ENCODE measurements at places on chromosomes 11 and 22.

GRCh38 chr11:111422494-111423249 lies 43.6 kb upstream of the POU2AF1 start:
- DNase-seq = no peak

- DNase-seq = no peak
These were observed 100.8 kb downstream of the PRMT3 start for GRCh38 chr11:20488352-20488751.

DNA sequence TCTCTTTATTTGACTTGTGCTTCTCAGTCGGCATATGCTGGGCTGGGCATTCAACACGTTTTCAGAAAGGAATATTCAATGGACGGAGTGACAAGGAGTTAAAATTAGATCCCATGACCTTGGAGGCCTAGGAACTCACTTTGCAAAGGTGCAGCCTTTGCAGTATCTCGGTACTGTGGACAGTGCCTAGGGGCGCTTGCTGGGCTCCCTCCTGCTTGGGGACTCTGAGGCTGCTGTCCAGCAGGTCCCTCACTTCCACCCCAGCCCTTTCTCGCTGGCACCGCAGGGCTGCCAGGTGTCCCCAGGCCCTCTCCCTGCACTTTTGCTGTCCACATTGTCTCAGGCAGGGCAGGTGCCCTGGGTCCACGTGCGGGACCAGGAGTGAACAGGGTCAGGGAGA lies 255.5 kb upstream of the B3GAT1 start:
- no peak for DNase-seq

DNA sequence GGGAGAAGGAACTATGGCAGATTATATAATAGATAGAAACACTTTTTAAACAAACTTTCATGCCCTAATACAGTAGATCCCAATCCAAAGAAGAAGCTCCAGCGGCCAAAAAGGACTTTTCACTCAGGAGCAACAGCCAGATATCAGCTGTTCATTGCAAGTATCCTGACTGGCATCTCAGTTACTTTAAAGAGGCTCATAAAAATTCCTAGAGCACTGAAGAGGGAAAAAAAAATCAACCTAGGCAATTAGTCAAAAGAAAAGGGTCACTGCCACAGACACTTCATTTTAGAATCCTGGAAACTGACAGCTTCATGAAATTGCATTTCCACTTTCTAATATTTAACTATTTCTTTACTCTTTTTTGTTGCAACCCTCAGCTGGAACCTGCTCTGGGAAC lies 170.6 kb upstream of the SOX6 start:
- DNase-seq = no peak

GRCh38 chr11:133740963-133741362 lies 104.3 kb downstream of the SPATA19 start:
- no peak for DNase-seq

GRCh38 chr22:41201141-41201540 lies 4.0 kb upstream of the L3MBTL2 start:
- no peak for DNase-seq

- DNase-seq = no peak
These were observed 117.5 kb downstream of the TRPC6 start for GRCh38 chr11:101466352-101466751.

GRCh38 chr11:11146830-11147229 lies 206.2 kb downstream of the CSNK2A3 start:
- DNase-seq = no peak

DNA sequence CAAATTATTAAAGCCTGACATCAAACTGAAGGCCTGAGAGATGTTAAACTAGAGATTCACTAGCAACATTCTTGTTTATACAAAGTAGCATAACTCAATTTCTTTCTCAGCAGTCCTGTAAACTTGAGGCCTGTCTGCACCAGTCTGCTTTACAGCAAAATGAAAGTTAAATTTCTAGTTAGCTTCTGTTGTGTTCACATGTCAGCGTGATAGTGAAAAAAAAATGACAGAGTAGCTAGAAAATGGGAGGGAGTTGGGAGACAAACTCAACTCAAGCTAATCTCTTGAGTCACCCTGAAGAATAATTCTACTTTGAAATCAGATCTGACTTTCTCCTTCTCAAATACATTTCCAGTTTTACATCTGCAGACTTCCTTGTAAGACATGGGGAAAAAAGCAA lies 6.5 kb downstream of the RBFOX2 start:
- no peak for DNase-seq

Measured in kidney epithelial cell (primary cell).